Upper lobe of left lung (tissue), 6 donors: ENCODE measurements at places on chromosomes 1 and 21.

DNA sequence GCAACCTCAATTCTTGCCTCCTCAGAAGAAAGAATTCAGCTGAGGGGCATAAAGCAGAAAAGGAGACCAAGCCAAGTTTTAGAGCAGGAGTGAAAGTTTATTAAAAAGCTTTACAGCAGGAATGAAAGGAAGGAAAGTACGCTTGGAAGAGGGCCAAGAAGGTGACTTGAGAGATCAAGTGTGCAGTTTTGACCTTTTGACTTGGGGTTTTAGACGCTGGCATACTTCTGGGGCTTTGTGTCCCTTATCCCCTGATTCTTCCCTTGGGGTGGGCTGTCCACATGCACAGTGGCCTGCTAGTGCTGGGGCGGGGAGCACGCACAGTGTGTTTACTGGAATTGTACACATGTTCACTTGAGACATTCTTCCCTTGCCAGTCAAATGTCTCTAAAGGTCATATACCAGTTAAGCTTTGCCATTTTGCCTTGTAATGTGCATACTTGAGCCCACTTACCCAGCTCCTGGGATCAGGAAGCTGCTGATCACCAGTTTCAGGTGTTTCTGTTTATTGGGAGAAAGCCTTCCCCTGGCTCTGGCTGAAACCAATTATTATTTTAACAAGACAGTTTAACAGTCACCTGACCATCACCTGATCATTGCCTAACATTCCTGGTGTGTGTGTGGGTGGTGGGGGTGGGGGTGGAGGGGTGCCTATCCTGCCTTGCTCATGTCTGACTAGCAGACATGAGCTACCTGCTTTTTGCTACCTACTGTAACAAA is 36.2 kb downstream of the UTP25 start:
- no peak for DNase-seq

DNA sequence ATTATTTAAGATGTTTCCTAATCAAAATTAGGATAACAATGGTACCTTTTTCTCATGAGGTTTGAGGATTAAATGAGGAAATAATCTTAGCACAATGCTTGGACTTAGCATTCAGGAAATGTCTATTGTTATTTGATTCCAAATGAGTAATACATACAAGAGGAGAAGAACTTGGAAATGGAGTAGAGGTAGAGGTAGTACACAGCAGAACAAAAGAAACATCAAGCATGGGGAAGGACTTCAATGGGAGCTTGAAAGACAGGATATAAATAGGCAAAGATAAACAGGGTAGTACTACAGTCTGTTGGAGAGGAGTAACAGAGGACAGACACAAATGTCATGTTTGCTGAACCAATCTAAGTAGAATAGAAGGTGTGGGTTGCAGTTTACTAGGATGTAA is 59.5 kb upstream of the RGS2 start:
- DNase-seq = no peak

GRCh38 chr1:224624432-224624831 is 8.3 kb downstream of the CNIH3 start:
- no peak for DNase-seq

GRCh38 chr21:42532466-42533181 is 19.0 kb downstream of the SLC37A1 start:
- DNase-seq = no peak

DNA sequence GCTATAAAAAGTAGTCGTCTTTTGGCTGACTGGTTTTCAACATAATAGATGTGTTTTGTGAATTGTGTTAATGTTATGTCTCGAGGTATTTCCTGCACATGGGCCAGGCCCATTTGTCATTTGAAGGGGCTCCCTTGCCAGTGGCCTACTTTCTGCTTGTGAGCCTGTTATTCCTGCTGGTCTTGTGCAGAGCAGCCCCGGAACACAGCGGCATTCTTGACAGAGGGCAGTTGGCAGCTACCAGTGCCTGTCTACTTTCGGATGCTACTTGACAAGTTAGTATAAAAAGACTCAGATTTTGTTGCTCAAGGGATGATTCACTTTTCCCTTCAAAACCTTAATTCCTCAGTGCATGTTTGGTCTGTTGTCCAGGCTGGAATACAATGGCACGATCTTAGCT is 28.5 kb downstream of the PGM1 start:
- no peak for DNase-seq

DNA sequence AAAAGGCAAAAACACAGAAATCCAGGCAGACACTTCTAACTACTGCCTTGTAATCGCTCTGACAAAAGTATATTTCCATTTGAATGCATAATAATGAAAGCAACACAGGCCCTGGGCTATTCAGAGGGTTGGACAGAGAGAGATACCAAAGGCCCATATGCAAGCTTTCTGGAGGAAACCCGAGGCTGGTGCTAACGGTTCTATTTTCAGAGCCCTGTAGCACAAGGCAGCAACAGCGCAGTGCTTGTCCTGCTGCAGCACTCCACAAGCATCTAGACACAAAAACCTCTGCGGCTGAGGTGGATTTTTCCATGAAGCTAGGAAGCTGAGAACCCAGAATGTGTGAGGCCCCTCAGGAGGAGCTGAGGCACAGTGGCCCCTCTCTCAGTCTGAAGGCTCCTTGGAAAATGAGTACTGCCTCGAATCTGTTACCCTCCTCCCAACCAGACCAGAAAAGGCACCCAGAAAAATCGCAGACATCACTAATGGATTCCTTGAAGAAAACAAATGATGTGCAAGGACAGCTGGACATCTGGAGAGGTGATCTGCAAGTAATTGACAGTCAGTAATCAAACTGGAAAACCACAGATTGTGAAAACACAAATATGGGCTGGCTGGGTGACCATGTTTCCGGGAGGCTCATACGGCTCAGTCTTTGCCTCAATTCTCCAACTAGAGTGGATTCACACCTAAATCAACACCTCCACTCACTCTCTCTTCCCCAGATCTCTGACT is 54.0 kb downstream of the COLGALT2 start:
- DNase-seq = no peak

DNA sequence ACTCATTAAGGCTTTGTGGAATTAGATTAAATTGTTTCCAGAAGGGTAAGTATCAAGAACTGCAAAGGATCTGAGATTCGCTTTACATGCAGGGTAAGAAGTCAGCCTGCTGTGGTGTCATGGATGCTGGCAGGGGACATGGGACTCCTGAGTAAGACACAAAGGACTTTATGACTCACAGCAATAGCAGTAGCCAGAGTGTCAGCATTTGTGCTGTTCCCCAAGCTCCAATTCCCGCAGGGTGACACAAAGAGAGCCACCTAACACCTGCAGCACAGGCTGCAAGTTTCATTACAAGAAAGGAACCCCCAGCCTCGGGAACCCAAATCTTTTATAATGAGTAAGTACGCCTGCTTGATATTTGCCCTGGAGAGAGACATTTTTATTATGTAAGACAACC is 298.1 kb upstream of the POU3F1 start:
- no peak for DNase-seq

GRCh38 chr1:54795841-54796468 is 5.2 kb downstream of the TTC22 start:
- DNase-seq = peak; percentile 75

DNA sequence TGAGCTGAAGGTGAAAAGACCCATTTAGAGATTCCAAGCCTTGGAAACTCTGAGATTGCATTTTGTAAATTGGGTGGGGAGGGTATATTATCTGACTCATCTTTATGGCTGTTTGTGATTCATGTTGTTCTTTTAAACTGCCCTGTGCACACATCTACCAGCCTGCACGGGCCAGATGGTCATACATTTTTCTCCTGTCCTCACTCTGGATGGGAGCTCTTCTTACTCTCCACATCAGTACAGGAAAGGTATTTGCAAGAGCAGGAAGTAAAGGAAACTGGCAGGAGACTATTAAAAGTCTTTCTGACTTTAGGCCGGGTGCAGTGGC is 14.3 kb upstream of the NMNAT2 start:
- no peak for DNase-seq

GRCh38 chr1:57401671-57402070 is 22.2 kb downstream of the DAB1 start:
- no peak for DNase-seq

DNA sequence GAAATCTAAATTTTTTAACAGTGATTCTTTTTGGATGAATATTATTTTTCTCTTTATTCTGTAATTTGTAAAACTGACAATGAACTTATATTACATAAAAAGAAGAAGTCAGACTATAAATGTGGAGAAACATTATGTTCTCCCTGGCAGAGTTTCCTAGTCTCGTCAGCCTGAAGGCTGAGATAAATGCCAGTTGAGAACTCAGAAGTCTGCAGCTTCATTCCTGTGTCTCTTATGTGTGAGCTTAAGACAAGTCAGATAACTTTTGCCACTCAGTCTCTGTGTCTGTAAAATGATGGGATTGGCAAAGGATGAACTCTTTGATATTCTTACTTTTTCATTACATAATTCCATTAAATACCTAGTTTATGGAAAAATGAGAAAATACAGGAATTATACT is 568.8 kb upstream of the ZRANB2 start:
- no peak for DNase-seq

GRCh38 chr1:207251066-207251465 is 70.4 kb upstream of the CD55 start:
- no peak for DNase-seq

DNA sequence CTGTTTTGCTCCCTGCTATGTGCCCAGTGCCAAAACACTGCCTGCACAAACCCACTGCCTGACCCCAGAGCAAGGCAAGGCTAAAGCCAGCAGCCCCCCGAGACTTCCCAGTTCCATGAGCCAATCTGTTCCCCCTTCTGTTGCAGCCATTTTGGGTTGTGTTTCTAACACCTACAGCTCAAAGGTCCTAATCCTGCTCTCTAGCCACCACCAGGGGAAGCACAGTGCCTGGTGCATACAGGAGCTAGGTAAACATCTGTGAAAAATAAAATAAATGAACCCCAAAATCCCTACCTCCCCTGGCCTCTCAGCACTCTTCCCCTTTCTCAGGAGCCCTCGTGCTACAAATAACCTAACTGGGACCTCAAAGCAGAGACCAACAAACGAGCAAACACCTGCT is 190.2 kb downstream of the MATN1 start:
- no peak for DNase-seq
